ENCODE measurements at places on chromosomes 12 and 14. TPM values are rescaled to one million over a fixed set of nuclear protein-coding genes. Genes with fewer than 3 reads are reported as not detected.

GRCh38 chr14:81176241-81176640 lies 44.5 kb downstream of the GTF2A1 start:
- no peak for DNase-seq

DNA sequence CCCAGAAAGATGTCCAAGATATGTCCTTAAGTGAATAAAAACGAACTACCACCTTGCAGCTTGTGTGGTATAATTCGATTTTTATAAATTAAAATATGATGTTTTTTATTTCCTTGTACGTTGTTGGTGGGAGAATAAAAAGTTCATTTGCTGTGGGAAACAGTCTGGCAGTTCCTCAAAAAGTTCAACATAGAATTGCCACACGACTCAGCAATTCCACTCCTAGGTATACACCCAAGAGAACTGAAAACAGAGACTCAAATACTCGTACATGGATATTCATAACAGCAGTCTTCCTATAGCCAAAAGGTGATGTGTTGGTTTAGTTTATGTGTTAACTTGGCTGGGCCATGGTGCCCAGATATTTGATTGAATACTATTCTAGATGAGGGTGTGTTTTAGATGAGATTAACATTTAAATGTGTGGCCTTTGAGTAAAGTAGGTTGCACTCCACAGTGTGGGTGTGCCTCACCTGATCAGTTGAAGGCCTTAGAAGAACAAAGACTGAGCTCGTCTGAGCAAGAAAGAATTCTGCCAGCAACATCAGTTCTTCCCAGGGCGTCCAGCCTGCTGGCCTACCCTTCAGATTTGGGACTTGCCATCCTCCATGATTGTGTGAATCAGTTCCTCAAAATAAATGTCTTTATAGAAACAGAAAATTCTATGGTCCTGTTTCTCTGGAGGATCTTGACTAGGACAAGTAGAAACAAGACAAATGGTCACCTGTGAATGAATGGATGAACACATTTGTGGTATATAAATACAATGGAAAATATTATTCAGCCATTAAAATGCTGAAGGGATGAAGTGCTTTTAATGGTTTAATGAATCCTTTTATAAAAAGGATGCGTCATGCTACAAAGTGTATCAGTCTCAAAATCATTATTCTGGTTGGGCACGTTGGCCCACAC lies 5.1 kb upstream of the DENR start:
- no peak for DNase-seq

DNA sequence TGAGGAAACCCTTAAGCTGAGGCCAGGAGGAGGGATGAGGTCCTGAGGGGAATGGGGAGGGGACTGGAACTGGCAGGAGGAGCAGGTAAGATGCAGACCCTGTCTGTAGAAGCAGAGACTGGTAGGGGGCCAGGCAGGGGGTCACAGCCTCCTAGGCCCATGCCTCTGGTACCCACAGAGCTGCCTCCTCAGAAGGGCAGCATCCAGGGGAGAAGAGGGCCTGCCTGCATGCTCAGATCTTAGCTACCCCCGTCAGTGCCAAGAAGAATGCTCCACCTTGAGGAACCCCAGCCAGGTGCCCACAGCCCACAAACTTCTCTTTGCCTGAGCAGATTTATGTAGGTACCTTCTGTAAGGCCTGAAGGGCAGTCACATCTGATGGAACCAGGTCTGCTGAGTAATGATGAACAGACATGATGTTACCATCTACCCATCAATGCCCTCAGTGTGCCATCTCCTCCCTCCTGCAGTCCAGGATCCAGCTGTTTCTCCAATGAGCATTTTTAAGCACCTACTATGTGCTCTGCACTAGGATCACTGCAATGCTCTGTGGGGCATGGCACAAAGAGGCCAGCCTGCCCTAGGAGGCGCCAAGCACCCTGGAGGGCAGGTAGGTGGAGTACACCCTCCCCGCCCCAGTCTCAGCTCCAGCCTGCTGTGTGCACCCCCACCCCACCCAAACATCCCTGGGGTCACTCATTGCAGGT lies 24.8 kb upstream of the ZFP36L1 start:
- no peak for DNase-seq

GRCh38 chr12:51911307-51911706 lies 4.0 kb downstream of the ACVRL1 start:
- no peak for DNase-seq

GRCh38 chr12:121614872-121615467 lies 11.4 kb upstream of the ORAI1 start:
- DNase-seq = no peak

- no peak for DNase-seq
Measured at GRCh38 chr14:26870722-26871617, 273.1 kb upstream of the NOVA1 start.

GRCh38 chr12:25932971-25933370 lies 25.5 kb upstream of the RASSF8 start:
- DNase-seq = no peak

GPR68 gene
- total RNA-seq = 0.28 TPM

CLEC2A gene
- not detected for total RNA-seq

DNA sequence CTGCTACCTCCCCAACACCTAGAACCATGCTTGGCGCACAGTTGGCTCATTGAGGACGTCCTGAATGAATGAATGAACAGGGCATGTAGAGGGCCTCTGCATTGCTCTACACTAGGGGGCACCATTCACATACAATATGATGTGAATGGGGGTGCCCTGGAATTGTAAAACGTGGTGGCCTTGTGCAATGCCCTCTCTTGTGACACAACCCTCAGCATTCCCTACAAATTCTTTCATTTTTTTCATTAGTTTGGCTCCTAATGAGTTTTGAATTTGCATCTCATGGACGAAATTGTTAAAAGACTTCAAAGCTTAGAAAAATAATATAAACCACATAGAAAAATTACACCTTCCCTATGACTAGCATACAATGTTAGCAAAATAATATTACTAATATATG lies 2.3 kb upstream of the DIO2 start:
- peak; percentile 59 for DNase-seq
